ENCODE measurements at places on chromosomes 12 and 14. TPM values are rescaled to one million over a fixed set of nuclear protein-coding genes. Genes with fewer than 3 reads are reported as not detected.

MYH6 gene
- polyA plus RNA-seq = not detected

ZBTB39 gene
- 7.3 TPM for polyA plus RNA-seq

SYNDIG1L gene
- polyA plus RNA-seq = 2.0 TPM

ARG2 gene
- polyA plus RNA-seq = 204 TPM

GPR132 gene
- not detected for polyA plus RNA-seq

CNTN1 gene
- polyA plus RNA-seq = 101 TPM

SMAGP gene
- not detected for polyA plus RNA-seq

ANKRD33 gene
- polyA plus RNA-seq = not detected

LPAR5 gene
- polyA plus RNA-seq = 0.48 TPM

TEX22 gene
- not detected for polyA plus RNA-seq
